ENCODE measurements at places on chromosomes 12 and 14.

DNA sequence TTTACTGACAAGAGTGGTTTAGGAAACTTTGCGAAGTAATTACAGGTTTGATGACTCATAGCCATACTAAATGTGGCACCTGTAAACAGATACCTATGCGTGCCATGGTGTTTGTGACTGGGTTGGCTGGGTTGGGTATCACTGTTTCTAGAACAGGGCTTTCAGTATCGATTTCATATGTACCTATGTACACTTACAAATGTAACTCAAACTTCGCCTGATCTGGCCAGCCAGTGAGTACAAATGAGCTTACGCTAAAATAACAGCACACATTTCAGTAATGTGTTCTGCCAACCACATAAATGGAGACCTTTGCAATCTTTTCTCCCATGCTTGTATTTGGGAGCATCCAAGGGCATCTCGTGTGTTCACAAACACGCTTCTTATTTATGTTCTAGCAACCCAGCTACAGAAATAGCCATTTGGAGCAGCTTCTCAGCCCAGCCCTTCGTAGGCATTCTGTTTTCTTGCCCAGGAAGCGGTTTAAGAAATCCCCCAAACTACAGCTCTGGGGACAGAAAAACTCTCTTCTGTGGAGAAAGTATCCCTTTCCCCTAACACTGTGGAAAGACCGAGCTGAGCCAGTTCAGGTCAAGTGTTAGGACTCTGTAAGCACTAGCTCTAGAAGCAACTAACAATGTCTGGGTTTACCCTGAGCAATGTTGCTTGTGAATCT is 42.3 kb upstream of the MDM1 start:
- peak; percentile 73 for DNase-seq

- no peak for DNase-seq
These were observed 104.3 kb downstream of the FLRT2 start for GRCh38 chr14:85634205-85634604.

DNA sequence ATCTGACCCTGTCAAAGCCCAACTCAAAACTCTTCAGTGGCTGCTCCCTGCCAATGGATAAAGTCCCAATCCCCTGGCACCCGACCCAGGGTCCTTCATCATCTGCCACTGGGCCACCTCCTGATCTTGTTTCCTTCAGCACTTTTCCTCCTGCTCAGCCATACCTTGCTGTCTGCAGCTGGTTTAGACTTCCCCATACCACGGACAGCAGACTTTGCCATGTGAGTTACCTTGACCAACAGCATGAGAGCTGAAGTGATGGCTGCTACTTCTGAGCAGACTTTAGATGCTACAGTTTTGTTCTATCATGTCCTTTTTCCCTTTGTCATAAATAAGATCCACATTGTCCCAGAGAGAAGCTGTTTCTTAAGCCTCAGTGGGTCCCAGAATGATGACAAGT is 33.3 kb upstream of the STON2 start:
- DNase-seq = no peak

GRCh38 chr12:16972923-16973770 is 367.2 kb upstream of the LMO3 start:
- DNase-seq = no peak

GRCh38 chr14:96060186-96060933 is 21.2 kb downstream of the C14orf132 start:
- DNase-seq = no peak

DNA sequence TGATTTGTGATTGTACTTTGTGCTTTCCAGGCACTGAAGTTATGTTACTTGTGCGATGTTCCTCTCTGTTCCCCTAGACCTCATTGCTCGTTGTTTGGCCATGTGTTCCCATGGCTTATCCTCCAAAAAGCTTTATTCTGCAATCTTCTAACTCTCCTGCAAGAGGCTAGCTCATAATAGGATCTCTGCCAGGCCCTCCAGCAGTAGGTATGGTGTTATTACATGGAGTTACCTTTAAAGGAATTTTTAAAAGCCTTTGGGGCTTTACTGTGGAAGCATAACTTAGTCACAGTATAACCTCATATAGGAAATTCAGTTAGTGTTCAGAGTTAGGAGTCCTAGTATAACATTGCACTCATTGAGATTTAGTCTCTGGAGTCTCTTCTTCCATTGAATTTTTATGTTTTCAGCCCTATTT is 292.3 kb downstream of the RAD51B start:
- no peak for DNase-seq

- DNase-seq = no peak
These were observed 670 bp downstream of the DYRK2 start for GRCh38 chr12:67649261-67649569.
